ENCODE measurements at places on chromosomes 1 and 21.

GRCh38 chr1:205849619-205850355 lies at the start of gene PM20D1:
TSS of gene PM20D1 (minus strand) at chr1:205850132. CDS start at chr1:205850072, 60 bp downstream.
- DNase-seq = no peak

DNA sequence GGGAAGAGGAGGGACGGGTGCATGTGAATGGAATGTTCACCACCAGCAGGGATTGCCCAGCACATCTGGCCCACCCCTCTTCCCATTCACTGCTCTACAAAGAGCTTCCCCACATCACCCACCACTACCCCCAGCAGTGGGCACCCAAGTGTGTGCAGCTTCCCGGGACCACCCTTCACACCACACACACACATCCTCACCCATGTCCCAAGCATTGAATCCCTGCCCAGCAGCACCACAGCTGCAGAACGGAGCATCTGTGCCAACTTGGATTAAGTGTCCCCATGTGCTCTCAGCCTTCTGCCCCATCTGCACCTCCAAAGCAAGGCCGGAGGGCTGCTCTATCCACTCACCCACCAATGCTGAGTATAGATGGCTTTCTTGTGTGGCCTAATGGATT lies 141.4 kb downstream of the PSMG1 start:
- DNase-seq = no peak

GRCh38 chr1:228304225-228304624 lies 96.4 kb downstream of the OBSCN start:
- DNase-seq = no peak

GRCh38 chr1:77438236-77438913 lies 156.6 kb downstream of the AK5 start:
- peak; percentile 90 for DNase-seq

DNA sequence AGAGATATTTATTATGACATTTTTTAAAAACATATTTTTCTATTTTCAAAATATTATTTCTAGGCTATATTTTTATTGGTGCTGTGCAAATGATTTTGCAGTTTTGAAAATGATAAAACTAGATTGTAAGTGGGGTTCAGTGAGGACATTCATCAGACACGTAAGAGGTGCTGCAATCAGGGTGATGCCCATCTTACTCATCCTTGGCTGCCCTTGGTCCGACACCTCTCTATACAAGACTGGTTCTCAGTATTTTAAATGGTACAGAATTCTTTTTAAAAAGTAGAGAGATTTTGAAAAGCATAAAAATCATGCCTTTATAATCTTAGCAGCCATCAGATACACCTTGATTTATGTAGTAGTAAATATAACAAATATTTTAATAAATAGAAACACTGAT lies 24.0 kb downstream of the HENMT1 start:
- no peak for DNase-seq

DNA sequence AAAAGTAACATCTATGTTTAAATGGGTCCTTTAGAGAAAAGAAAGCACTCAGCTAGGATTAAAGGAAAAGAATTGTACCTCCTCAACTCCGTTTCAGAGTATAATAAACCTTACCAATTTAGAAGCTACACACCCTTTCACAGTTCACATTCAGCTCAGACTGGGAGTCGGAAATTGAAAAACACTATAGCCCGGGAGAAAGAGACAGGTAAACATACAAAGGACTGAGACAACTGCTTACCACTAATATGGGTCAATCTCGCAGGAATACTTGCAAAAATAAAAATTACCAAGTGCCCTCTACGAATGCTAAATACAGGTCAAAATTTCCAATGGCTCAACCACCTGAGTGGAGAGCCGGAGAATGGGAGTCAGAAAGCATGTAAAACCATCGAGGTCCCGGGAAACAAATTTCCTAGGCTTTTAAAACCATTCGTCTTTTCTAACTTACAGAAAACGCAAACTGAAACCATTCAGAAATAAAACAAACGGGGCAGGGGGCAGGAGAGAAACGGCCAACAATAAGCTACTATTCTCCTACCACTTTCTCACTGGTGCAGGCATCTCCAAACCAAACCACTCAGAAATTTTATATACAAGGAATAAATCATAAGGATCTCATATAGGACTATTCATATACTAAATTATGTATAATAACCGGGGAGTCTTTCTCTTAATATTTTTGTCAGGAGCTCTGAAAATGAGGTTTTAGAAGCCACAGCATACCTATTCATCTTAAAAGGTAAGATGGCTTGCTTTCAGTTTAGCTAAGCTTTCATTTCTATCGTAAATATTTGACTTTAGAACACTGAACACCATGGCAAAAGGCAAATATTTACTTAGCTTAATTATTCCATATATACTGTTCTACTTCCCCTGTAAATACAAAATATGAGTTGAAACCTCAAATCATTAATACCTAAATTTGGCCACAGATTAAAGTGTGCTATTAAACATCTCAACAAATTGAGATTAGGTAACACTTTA lies 136.5 kb downstream of the RERE start:
- no peak for DNase-seq

GRCh38 chr1:185864889-185865517 lies 130.8 kb downstream of the HMCN1 start:
- DNase-seq = peak; percentile 86

- DNase-seq = no peak
These were observed 55.1 kb downstream of the SLC22A15 start for GRCh38 chr1:116031302-116031835.

GRCh38 chr1:155182052-155182550 lies 8.5 kb downstream of the TRIM46 start:
- no peak for DNase-seq

GRCh38 chr1:78279051-78279450 lies 211.7 kb upstream of the PTGFR start:
- peak; percentile 96 for DNase-seq

DNA sequence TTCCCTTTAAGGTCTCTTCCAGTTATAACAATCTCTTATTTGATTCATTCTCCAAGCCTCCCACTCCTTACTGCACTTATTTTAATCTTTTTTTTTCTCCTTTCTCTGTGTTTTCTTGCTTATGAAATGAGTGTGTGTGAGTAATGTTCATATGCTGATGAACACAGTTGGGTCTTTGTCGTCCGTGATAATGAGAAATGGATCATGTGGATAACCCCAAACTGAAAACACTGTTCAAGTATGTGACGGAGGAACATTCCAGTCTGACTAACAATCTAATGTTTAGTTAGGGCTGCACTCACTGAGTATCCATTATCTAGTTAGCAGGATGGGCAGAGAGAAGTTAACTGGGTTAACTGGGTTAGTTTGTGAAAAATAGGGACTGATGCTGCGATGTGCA lies 253.1 kb upstream of the DUSP10 start:
- DNase-seq = peak; percentile 92

DNA sequence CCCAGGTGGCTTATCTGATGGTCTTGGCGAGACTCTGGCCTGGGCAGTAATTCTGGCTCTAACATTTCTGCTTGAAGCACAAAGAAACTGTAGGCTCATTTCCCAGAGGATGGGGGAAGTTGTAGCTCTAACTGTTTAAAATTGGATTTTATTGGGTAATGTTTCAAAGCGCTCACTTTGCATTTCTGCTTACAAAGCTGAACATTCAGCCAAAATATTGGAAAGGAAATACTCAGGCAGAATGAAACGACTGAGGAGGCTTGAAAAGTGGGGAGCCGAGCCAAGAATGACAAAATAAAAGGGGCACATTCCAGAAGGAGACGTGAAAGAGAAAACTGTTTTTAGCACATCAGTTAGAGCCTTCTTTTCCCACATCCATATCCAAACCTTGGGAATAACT lies 202.6 kb downstream of the GRIK1 start:
- DNase-seq = no peak

DNA sequence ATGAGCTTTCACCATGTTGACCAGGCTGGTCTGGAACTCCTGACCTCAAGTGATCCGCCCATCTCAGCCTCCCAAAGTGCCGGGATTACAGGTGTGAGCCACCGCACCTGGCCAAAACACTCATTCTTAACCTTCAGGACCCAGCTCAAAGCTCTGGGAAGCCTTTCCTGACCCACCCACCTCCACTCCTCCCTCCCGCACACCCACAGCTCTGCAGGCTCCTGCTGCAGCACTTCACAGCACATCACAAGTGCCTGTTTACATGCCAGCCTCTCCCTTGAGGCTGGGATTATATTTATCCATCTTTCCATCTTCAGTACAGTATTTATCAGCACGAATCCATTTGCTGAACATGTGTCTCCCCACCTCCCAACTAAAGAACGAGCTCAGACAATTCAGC lies 14.9 kb downstream of the SLC9A1 start:
- DNase-seq = no peak

- DNase-seq = no peak
These were observed 14.9 kb downstream of the PROK1 start for GRCh38 chr1:110465814-110466380.

DNA sequence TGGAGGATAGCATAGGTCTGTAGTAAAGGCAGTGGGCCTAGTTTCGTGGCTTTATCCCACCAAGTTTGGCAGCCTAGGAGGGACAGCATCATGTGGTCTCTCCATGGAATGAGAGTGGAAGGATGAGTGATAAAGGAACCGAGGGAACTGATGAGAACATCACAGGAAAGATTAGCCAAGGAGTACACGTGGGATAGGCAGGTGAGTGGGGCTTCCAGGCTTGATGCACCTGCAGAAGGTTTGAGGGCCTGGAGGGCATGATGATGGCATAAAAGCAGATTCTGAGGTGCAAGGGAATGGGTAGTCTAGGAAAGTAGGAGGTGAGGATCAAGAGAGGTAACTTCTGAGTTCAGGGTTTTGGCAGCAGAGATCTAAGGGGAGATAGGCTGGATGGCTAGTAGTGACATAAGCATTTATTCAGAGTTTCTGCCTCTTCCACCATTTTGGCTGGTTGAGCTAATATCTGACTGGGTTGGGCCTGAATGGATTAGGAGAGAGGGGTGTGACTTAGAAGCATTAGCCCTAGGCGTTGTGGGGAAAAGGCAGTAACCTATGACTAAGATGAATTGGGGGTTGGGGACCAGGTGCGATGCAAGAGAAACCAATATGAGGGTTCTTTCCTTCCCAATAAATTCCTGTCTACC lies 9.1 kb downstream of the PTGFRN start:
- DNase-seq = no peak

GRCh38 chr1:37265786-37266667 lies 208.4 kb upstream of the ZC3H12A start:
- no peak for DNase-seq

GRCh38 chr1:182050481-182051448 lies 10.7 kb downstream of the ZNF648 start:
- DNase-seq = no peak

- no peak for DNase-seq
These were observed 39.1 kb downstream of the AKNAD1 start for GRCh38 chr1:108817811-108818210.

- no peak for DNase-seq
These were observed 1428.2 kb downstream of the MRPL39 start for GRCh38 chr21:24179110-24179509.

- peak; percentile 46 for DNase-seq
These were observed 174.6 kb downstream of the KCNK2 start for GRCh38 chr1:215256936-215257679.

GRCh38 chr1:113389359-113389952 lies 859 bp upstream of the MAGI3 start:
- no peak for DNase-seq

DNA sequence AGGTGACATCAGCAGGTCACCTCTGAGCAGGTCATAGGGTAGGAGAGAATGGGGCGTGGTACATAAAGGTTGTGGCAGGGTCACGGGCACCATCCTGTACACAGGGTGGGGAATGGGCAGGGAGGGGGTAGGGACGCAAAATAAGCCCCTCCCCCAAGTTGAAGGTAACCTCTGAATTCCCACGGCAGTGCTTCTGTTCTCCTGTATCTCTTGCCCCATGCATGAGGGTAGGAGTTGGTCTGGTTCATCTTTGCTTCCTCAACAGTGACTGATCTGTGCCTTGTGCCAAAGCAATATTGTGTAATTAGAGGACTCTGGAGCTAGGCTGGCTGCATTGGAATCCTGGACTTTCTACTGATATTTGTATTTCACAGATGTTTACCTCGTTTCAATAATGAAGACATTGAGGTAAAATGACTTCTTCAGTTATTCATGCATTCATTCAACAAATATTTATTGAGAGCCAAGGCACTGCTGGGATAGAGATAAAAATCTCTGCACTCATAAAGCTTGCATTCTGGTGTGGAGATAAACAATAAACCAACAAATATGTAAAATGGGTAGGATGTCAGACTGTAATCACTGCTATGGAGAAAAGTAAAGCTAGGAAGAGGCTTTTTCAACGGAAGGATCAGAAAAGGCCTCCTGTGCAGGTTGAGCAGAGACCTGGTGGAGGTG lies 18.4 kb upstream of the GFI1 start:
- no peak for DNase-seq

DNA sequence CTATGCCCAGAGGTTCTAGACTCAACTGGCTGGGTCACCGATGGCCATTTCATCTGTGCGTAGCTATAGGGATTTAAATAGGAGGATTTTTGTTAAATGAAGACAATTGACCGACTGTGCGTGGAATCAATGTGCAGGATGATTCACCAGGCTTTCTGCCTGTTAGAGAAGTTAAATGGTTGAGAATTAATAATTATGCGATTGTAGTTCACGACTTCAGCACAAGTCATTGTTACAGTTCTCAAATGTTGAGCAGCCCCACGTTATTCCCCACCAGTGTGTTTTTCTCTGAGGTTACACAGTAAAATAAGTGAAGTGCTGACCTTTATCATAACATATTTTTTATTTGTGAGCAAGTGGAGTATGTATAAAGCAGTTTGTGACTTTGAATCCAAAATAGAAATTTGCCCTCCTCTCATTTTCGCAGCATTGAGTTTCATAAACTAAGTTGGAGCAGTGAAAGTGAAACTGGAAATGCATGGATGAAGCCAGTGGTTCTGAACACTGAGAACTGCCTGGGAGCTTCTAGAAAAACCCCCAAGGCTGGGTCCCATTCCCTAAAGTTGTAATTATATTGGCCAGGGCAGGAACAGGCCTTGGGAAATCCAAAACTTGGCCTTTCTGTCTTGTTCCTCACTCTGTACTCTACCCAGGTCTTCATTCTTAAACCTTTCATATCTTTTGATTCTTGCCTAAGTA lies 102.6 kb downstream of the GALNT2 start:
- DNase-seq = no peak

GRCh38 chr1:196387766-196388165 lies 220.5 kb downstream of the KCNT2 start:
- DNase-seq = peak; percentile 64

DNA sequence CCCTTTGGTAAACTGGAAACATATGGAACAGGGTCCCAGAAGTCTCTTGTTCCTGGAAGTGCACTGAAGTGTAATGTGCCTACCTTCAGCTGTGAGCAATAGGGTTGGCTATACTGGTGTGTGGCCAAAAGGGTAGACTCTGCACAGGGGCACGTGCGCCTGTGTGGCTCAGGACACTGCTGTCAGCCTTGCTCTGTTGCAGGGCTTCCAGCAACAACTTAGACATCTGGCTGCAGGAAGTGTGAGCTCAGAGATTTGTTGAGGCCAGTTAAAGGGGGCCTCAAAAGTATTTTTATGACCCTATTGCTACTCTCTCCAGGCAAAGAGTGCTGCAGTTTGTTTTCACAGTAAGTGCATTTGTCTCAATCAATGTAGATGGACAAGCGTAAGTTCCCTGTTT lies 7.5 kb downstream of the CTPS1 start:
- no peak for DNase-seq

- DNase-seq = no peak
These were observed 64.7 kb downstream of the RGL1 start for GRCh38 chr1:183869664-183870063.
